PC-9 (cell line): ENCODE measurements at places on chromosomes 12 and 14.

DNA sequence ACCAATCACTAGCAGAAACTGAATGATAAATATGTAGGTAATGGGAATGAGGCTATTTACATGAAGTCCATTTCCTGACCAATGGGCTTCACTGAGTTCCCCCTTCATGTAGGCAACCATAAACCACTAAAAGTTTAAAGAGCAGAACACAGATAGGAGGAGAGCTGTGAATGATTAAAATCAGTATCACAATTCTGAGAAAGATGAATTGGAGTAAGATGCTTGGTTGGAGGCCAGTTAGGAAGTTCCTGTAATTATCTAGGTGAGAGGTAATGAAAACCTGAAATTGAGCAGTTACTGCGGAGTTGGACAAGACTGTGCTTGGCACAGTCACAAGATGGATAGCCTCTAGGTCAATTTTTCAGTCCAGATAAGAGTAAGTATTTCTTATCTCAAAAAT, 56.6 kb downstream of the GALNT4 start:
- DNase-seq, result no peak

GRCh38 chr12:112007945-112008344, 5.0 kb downstream of the TMEM116 start:
- DNase-seq, result no peak

- DNase-seq, result no peak
Observed at GRCh38 chr14:74648601-74649000, 36.6 kb upstream of the LTBP2 start.

DNA sequence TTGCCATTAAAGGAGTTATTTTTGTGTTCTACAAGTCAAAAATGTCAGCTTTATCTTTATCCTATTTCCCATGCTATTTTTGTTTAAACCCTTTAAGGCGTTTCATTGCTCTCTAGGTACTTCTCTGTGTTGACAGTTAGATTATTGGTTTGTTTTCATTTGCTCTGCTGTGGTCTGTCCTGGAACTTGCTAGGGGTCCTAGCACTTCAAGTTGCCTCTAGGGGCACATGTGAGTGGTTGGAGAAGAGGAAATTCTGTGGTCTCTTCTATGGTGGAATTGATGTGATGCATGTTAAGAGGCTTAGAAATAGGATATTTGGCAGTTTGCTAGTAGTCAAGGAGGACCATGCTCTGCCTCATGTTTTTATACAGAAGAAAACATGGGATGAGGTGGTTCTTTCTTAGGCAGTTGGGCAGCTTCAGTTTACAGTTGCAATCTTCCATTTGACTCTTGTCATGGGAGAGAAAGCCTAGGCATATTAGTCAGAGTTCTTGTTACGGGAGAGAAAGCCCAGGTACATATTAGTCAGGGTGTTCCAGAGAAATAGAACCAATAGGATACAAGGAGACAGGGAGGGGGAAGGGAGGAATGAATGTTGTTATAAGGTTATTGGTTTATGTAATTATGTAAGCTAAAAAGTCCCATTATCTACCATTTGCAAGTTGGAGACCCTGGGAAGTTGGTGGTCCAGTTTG, 14.4 kb downstream of the TTLL5 start:
- no peak for DNase-seq

DNA sequence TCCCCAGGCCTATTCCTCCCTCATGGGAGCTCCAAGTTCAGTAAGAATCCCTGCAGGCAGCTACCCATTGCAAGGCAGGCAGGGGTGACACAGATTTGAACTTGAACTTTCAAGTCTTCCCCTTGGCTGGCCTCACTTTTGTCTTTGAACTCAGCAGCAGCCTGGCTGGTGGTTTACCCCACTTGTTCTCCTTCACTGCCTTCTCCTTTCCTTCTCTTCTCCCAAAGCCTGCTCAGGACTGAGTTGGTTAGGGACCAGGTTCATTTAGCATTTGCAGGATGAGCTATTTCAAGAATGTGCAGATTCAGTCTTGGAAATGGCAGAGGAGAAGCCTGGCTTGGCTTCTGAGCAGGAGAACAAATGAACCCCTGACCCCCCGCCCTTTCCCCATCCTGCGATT, 67.7 kb upstream of the TBX3 start:
- no peak for DNase-seq

GRCh38 chr12:88163371-88163770, 21.3 kb downstream of the TMTC3 start:
- no peak for DNase-seq

DNA sequence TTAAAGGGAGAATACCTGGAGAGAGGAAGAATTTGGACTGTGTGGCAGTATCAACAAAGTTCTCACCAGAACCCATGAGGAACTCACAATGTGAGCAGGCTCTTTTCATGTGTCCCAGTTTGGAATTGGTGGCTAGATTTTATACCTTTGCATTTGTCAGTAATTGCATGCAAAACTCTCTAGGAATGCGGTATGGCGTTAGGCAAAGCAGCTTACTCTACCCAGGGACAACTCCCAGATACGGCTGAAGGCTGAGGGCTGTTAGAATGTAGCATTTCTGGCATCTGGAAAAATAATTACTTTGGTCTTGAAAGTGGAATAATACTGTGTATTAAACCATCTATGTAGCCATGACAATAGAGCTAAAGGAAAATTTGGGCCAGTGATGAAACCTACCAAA, 635.5 kb downstream of the SLC16A7 start:
- DNase-seq, result no peak

- no peak for DNase-seq
Observed at GRCh38 chr12:1916371-1917171, 1.9 kb downstream of the CACNA2D4 start.

DNA sequence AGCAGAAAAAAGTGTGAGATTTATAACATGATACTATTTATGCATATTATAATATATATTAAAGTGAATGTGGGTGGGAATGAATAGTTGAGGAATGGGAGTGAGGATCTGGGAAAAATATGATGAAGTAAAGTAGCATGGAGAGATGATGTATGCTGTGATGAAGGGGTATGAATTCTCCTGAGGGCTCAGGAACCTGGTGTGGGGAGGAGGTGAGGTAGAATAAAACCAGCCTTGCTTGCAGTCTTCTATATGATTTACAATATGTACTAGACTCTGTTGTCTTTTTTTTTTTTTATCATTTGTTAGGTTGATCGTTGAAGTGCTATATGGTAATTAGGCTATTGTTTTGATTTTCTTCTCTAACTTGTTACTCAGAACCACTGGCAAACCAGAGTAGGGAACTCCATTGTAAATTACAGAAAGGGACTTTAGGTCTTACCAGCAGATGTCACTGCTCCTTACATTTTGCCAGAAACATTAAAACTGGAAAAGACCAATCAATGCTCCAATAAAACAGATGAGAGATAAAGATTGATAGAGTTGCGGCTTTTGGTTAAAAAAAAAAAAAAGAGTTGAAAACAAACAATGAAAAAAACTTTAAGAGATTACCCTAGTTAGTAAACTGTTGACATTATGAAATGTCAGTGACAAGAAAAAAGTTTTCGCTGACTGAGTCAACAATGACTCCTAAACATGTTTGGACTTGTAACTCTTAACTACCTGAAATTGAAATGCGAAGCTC, 39.9 kb downstream of the ATL1 start:
- no peak for DNase-seq

DNA sequence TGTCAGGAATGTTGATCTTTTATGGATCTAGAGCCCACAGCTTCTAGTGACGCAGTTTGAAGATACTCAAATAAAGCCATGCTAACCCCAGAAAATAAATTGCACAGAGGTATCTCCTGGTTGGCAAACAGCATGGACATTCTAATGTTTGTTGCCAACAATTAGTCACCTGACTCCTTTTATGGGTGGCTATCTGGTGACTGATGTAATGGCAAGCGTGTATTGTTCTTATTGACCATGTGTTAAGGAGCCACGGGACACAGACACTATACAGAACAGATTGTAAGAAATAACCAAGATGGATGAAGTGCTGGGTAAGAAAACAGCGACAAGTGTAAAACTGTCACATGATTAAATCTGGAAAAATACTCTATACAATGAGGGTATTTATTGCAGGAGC, 401.3 kb upstream of the PDE3A start:
- DNase-seq, result no peak

GRCh38 chr12:47557386-47557785, 148.4 kb downstream of the RPAP3 start:
- no peak for DNase-seq

DNA sequence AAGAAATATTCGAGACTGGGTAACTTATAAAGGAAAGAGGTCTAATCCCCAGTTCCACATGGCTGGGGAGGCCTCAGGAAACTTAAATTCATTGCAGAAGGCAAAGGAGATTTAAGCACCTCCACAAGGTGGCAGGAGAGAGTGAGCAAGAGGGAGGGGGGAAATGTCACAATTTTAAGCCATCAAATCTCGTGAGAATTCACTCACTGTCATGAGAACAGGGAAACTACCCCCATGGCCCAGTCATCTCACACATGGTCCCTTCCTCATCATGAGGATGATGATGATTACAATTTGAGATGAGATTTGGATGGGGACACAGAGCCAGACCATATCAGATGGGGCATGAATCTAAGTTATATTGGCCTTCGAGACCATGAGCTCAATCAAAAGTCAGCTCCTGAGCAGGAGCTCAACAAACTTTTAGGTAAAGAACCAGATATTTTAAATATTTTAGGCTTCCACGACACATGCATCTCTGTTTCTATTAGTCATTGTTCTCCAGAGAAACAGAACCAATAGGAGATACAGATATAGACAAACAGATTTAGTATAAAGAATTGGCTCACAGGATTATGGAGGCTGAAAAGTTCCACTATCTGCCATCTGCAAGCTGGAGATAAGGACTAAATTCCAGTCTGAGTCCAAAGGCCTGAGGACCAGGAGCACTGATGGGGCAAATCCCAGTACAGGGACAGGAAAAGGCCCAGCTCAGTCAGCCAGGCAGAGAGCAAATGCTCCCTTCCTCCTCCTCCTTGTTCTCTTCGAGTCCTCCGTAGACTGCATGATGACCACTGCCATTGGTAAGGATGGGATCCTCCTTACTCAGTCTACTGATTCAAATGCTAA, 24.9 kb downstream of the DGLUCY start:
- no peak for DNase-seq

DNA sequence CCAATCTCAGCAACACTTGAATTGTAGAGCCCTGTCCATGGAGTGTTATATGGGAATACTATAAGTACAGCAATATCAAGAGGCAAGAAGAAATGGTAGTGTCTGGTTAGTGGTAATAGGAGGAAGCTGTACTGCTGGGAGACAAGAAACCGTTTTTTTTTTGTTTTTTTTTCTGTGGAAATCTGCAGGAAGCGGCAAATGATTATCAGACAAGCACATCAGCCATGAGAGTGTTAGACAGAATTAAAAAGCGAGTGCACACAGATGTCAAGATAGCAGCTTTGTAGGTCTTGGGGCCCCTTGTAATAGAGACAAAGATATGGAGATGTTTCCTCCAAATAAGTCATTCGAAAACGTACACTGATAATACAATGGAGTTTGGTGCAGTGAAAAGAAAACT, 6.7 kb downstream of the TESPA1 start:
- DNase-seq, result no peak

DNA sequence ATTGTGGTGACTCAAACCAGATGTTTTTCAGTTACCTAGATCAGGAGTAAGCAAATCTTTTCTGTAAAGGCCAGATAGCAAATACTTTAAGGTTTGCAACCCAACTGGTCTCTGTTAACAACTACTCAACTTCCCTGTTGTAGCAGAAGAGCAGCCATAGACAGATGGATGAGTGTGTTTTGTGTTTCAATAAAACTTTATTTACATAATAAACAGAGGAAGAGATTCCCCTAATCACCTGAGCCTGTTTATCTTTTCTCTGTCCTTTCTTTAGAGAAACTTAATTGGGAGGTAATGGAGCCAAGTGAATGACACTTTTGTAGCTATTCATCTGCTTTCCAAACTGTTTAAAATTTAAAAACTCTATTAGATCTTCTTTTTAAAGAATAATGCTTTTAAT, 365.1 kb downstream of the IPO8 start:
- DNase-seq, result no peak

DNA sequence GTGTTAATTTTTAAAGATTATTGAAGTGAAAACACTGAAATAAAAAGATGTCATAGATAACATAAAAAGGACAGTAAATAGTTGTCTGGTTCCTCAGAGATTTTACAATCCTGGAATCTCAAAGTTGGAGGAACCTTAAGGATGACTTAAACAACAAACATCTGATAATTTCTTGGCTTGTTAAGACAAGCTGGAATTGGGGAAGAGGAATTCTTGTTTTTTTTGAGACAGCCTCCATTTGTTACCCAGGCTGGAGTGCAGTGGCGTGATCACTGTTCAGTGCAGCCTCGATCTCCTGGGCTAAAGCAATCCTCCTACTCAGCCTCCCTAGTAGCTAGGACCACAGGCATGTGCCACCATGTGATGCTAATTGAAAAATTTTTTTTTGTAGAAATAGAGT, 2.3 kb downstream of the ZNF410 start:
- DNase-seq, result no peak

- DNase-seq, result no peak
Observed at GRCh38 chr12:96396914-96397313, 3.3 kb downstream of the CDK17 start.

DNA sequence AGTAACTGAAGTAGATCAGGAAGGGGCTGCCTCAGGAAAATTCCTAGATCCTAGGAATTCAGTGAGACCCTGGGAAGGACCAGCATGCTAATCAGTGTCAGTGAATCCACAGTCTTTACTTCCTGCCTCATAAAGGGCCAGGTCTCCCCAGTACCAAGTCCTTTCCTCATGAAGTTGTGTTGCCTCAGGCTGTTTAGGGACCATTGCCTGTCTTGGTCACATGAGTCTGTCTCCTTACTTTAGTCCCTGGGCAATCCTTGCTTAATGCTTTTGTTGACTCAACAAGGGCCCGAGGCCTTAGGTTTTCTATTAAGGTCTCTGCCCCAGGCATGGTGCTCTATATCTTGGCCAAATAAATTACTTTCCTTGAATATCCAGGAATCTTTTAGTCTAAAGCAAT, 16.1 kb upstream of the ATF1 start:
- no peak for DNase-seq

- DNase-seq, result no peak
Observed at GRCh38 chr12:95337146-95337545, 119.5 kb downstream of the VEZT start.

- DNase-seq, result no peak
Observed at GRCh38 chr14:100892496-100893227, 10.9 kb downstream of the RTL1 start.

- no peak for DNase-seq
Observed at GRCh38 chr14:70257526-70257925, 68.8 kb upstream of the SLC8A3 start.
